Activated naive CD4-positive, alpha-beta T cell treated with anti-CD3 and anti-CD28 coated beads, Interleukin-2, amount 50 U/mL, for 72 hours (primary cell): ENCODE measurements at places on chromosomes 2 and 18. TPM values are rescaled to one million over a fixed set of nuclear protein-coding genes. Genes with fewer than 3 reads are reported as not detected.

CGREF1 gene
- 15.8 TPM for total RNA-seq

SFT2D3 gene
- total RNA-seq = 3.5 TPM

TGFA gene
- 0.19 TPM for total RNA-seq

ALPI gene
- not detected for total RNA-seq

COL6A3 gene
- total RNA-seq = 13.6 TPM

IMPA2 gene
- total RNA-seq = 21.9 TPM

MFF gene
- 88.1 TPM for total RNA-seq

DAW1 gene
- not detected for total RNA-seq

REG1B gene
- total RNA-seq = not detected

PREPL gene
- total RNA-seq = 30.1 TPM

DOCK10 gene
- total RNA-seq = 173 TPM

PKDCC gene
- total RNA-seq = not detected

ZNF396 gene
- 0.86 TPM for total RNA-seq

ALPP gene
- total RNA-seq = 0.16 TPM

TLX2 gene
- 0.25 TPM for total RNA-seq

MC4R gene
- total RNA-seq = not detected

CCDC102B gene
- total RNA-seq = 2.5 TPM

TUBB8B gene
- total RNA-seq = not detected

MYO7B gene
- total RNA-seq = 1.9 TPM

MREG gene
- 4.9 TPM for total RNA-seq

CREG2 gene
- total RNA-seq = not detected

DIS3L2 gene
- total RNA-seq = 44.0 TPM

CCDC85A gene
- total RNA-seq = not detected

GPBAR1 gene
- 0.46 TPM for total RNA-seq

ABCB11 gene
- total RNA-seq = not detected

AQP4 gene
- total RNA-seq = not detected

FHOD3 gene
- total RNA-seq = not detected

PLB1 gene
- 0.89 TPM for total RNA-seq

IL36RN gene
- total RNA-seq = not detected

EPHA4 gene
- 0.73 TPM for total RNA-seq

FBXO48 gene
- 1.9 TPM for total RNA-seq

CIB4 gene
- total RNA-seq = not detected

CDCA7 gene
- 18.1 TPM for total RNA-seq

RNF125 gene
- total RNA-seq = 13.8 TPM

SYT4 gene
- total RNA-seq = not detected

KCNK3 gene
- total RNA-seq = not detected

SERPINB11 gene
- total RNA-seq = not detected

LAMA1 gene
- total RNA-seq = not detected

GORASP2 gene
- total RNA-seq = 69.8 TPM

KIAA2012 gene
- not detected for total RNA-seq

CHST10 gene
- 7.3 TPM for total RNA-seq

INPP5D gene
- total RNA-seq = 71.1 TPM

AQP12B gene
- not detected for total RNA-seq

ADD2 gene
- total RNA-seq = 76.0 TPM

SULT1C2 gene
- not detected for total RNA-seq

UGT1A3 gene
- total RNA-seq = not detected

BAZ2B gene
- 15.0 TPM for total RNA-seq

KRTCAP3 gene
- 8.3 TPM for total RNA-seq

IL37 gene
- 0.32 TPM for total RNA-seq

PXDN gene
- total RNA-seq = 0.14 TPM

PLEK gene
- total RNA-seq = 0.88 TPM

ZC3H6 gene
- total RNA-seq = 13.8 TPM

CNGA3 gene
- total RNA-seq = not detected

TRIM43 gene
- total RNA-seq = not detected

UGT1A8 gene
- total RNA-seq = not detected

MEP1B gene
- 0.35 TPM for total RNA-seq
